NCI-H2227 treated with DMSO at 0.1 percent for 48 hours (cell line): ENCODE measurements at places on chromosomes 4 and X.

DNA sequence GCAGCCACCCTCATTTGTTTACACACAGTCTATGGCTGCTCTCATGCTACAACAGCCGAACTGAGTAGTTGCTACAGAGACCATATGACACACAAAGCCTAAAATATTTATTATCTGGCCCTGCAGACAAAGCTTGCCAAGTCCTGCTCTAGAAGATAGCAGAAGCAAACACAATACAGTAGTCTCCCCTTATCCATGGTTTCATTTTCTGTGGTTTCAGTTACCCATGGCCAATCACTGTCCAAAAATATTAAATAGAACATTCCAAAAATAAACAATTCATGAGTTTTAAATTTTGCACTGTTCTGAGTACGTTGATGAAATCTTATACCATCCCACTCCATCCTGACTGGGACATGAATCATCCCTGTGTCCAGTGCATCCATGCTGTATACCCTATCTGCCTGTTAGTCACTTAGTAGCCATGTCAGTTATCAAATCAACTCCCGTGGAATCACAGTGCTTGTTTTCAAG lies 40.2 kb upstream of the ZNF81 start:
- DNase-seq: no peak

DNA sequence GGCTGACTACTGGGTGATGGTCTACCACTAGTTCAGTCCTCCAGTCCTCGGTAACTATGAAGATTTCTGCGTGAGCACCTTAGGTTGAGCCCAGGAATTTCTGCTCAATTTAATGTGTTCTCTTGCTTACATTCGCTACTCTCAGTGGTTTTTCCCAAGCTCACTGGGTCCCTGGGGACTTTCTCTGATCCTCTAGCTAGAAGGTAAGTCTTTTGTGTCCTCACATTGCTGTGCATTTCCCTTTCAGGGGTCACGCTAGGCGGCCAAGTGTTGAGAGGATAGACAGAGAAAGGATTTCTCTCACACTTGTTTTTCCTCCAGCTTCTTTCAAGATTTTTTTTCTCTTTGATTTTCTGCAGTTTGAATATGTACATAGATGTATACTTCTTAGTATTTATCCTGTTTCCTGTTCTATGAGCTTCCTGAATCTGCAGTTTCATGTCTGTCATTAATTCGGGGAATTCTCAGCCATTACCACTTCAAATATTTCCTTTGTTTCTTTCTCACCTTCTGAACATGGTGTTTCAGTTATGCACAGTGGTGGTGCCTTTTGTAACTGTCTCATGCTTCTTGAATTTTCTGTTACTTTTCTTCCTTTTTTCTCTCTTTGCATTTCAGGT lies 17.5 kb downstream of the MAGEA9 start:
- DNase-seq: no peak

DNA sequence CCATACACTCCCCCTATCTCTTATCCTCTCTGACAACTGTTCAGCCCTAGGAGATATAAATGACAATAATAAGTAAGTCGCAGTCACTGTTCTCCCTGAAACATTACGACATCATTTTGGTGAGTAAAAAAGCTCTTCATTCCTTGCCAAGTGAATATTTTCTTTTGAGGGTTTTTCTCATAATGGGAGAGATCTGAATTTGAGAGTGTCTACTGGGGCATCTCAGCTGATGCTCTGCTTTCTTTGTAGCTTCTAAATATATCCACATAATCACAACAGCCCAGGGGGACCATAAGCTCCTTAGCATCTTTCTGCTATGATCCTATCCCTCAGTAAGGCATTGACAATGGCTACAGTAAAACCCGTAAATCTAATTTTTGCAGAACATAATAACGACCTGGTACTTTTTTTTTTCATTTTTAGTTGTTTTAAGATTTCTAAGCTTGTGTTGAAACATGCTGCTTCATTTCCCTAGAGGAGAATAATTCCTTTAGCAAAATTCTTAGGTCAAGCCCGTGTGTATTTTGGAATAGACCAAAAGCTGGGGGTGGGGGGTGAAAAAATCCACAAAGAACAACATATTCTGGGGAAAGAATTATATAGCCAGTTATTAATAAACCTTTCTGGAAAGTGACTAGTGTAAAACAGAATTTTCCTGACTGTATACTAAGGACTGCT lies 78.1 kb upstream of the GPM6B start:
- DNase-seq: no peak

- no peak for DNase-seq
Observed at GRCh38 chrX:75076429-75076828, 79.7 kb downstream of the ABCB7 start.

DNA sequence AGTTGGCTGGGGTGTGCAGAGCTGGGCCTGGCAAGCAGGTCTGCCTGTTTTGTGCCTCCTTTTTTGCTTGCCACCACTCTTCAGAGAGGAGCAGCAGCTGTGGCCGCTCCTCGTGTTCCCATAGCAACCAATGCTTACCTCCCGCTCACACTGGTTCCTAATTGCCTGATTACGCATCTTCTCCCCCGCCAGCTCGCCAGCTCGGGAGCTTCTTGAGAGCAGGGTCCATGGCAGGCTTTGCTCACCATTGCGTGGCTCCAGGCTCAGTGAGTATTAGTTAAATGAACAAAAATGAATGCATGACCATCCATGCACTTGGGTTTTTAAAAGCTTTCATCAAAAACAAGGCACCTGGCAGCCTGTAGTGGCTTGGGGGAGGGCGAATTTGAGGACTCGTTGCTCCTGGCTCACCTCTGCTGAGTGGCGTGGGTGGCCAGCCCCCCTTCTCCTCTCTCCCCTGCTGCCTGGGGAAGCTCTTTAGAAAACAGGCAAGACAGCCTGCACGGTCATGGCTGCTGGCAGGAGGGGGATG lies 14.2 kb upstream of the PJA1 start:
- peak; percentile 96 for DNase-seq

DNA sequence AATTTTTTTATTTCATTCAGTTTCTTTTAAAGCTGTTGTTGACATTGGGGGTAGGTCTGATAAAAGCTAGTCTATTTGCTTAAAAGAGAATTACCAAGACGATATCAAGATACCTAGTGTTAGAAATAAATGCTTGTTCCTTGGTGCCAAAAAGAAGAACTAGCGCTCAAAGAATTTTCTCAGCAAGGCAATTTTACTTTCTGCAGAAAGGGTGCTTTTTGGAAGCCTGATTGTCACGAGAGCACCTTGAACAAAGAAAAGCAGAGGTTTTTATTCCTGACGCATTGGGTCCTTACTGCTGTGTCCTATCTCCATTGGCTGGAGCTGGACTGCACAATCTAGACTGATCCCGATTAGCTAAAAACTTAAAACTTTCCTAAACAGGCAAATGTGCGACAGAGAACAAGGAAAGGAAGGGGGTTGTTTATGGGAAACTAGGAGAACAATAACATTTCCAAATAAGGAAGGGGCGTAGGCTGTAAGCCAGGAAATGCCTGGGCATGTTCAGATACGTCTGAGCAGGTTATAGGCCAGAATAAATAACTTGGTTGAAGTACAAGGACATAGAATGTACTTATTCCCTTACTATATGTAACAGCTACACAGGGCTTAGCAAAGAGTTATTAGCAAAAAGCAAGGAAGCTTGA lies 50.3 kb upstream of the STPG2 start:
- DNase-seq: no peak

DNA sequence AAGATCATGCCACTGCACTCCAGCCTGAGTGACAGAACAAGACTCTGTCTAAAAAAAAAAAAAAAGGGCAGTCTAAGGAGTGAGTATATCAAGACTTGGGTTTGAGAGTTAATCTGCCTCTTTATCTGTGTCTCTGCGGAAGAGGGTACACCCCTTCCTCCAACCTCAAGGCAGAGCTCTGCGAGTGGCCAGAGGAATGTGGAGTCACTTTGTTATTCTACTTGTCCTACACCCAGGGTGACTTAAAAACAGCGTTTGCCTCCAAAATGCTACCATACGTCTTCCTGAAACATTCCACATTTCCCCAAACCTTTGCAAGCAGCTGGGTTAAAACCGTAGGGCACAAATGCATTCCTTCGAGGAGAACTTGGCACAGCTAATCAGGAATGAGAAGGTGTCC lies 199.9 kb downstream of the SHOX start:
- no peak for DNase-seq

DNA sequence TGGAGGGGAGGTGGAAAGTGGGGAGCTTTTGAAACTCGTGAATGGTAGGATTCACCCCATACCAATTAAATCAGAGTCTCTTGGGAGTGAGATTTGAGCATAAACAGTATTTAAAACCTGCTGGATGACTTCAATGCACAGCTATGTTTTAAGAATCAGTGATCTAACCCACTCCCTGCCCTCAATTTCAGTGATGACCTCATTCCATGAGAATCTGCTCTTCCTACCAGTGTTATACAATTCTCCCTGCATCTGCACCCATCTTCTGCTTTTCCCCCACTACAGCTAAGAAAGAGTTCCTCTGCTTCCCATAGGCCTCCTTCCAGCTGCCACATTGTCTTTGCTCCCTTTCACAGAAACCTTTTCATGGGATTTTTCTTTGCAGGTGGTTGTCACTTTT lies 18.3 kb upstream of the H2AZ1 start:
- DNase-seq: no peak

- no peak for DNase-seq
Observed at GRCh38 chr4:30172416-30172815, 547.8 kb upstream of the PCDH7 start.

GRCh38 chrX:41475591-41476241 lies 28.6 kb downstream of the NYX start:
- no peak for DNase-seq

DNA sequence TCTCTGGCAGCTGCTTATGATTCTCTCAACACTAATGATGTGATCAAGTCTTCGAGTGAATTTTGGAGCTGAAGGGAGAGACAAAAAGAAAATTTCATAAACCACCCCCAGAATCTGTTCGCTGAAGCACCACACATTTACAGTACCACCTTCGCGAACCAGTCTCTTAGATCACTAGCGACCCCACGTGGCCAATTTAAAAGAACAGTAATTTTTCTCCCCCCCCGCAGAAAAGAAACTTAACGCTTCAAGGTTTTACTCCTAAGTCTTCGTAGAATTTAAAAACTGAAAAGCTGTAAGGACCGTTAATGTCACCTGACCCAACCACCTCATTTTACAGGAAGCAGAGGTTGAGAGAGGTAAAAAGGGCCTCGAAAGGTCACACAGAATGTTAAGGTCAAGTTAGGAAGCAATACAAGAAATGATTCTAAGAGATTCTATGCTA lies 187.5 kb downstream of the QDPR start:
- no peak for DNase-seq

DNA sequence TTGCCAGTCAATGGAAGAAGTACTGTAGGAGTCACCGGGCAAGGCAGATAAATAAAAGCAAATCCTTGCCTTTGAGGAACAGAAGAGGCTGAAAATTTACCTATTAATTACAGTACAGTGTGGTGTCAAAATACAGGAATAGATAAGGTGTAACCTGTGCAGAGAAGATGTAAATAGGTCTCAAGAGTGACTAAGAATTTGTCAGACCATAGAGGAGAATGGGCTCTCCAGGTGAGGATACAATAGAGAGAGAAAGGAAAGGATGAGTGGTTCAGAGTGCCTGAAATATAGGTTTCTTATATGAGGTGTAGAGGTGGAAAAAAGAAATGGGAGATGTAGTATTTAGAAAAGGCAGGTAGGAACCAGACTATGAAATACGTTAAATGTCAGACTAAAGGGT lies 801 bp upstream of the ZC4H2 start:
- no peak for DNase-seq

DNA sequence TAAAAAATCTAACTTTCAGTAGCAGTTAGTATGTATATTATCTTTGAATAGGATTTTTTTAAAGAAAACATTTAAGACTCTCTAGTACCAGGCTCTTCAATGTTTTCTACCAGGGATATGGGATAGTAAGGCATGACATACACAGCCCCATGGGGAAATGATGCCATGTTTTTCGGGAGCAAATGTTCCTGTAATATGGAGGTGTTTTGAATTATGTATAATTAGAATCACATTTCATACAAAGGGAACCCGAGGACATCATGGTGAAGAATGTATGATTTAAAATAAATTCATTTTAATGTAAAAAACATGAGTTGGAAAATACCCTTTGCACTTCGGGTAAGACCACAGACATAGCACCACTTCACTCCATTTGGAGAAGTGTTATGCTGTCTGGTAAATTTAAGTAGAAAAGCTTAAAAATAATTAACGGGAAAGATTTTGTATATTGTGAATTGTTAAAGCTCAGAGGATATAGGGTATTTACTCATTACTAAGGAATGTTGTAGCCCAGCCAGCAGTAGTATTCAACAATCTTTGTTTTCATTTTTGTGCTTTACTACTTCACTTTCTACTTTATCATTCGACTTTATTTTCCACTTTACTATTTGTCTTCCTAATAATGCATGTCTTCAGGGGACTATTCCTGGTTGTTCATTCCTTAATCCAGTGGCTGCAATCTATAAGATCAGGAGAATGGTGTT lies 2050.7 kb downstream of the ARAP2 start:
- DNase-seq: no peak

- no peak for DNase-seq
Observed at GRCh38 chrX:153003981-153004380, 10.1 kb upstream of the PNMA5 start.

DNA sequence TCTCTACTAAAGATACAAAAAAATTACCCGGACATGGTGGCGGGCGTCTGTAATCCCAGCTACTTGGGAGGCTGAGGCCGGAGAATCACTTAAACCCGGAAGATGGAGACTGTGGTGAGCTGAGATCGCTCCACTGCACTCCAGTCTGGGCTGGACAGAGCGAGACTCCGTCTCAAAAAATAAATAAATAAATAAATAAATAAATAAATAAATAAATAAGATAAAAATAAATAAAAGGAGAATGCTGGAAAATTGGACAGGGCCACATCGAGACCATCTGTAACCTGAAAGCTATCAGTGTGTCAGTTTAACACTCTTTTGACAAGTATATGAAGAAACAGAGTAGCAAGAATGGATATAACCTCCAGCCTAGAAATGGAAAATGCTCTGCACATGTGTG lies 15.7 kb upstream of the FAT1 start:
- no peak for DNase-seq

- no peak for DNase-seq
Observed at GRCh38 chr4:8052160-8052691, 106.4 kb downstream of the ABLIM2 start.

DNA sequence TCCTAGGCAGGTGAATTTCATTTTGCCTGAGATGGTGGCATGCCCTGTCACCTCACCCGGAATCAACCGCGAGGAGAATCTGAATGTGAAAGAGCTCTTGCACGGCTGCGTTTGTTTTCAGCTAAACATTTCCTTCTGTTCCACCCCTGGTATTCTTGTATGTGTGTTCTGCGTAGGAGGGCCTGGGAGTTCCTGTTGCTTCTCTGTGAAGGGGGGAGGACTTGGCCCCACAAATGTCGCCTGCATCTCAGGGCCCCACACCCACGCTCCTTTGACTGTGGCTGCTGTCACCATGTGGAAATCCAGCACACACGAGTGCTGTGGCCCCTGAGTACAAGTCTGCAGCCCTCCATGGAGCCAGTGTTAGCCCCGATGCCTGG lies 45.8 kb upstream of the CLCN4 start:
- DNase-seq: no peak

DNA sequence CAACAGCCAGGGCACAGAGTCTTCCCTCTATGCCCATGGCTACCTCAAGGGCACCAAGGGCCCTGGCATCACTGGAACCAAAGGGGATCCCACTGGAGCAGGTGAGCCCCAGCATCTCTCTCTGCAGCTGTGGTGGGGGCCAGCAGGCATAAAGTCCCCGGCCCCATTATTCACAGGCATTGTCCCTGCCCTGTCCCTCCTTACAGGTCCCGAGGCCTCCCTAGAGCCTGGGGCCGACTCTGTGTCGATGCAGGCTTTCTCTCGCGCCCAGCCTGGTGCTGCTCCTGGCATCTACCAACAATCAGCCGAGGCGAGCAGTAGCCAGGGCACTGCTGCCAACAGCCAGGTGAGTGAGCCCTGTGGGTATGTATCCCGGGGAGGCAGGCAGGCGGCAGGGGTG lies 12.3 kb upstream of the UBA1 start:
- DNase-seq: no peak

- peak; percentile 88 for DNase-seq
Observed at GRCh38 chrX:42930071-42930470, 152.1 kb upstream of the PPP1R2C start.
